ENCODE measurements at places on chromosomes 1 and 21.

- DNase-seq: peak; percentile 24
Measured at GRCh38 chr1:226870401-226871279, at the start of gene PSEN2. Gene PSEN2, plus strand, starts transcription at chr1:226870616. Its CDS starts 11,292 bp downstream, at chr1:226881908.

- no peak for DNase-seq
Measured at GRCh38 chr1:40932006-40932405, 47.5 kb upstream of the CTPS1 start.

- no peak for DNase-seq
Measured at GRCh38 chr1:78096017-78096416, 50.3 kb downstream of the GIPC2 start.

DNA sequence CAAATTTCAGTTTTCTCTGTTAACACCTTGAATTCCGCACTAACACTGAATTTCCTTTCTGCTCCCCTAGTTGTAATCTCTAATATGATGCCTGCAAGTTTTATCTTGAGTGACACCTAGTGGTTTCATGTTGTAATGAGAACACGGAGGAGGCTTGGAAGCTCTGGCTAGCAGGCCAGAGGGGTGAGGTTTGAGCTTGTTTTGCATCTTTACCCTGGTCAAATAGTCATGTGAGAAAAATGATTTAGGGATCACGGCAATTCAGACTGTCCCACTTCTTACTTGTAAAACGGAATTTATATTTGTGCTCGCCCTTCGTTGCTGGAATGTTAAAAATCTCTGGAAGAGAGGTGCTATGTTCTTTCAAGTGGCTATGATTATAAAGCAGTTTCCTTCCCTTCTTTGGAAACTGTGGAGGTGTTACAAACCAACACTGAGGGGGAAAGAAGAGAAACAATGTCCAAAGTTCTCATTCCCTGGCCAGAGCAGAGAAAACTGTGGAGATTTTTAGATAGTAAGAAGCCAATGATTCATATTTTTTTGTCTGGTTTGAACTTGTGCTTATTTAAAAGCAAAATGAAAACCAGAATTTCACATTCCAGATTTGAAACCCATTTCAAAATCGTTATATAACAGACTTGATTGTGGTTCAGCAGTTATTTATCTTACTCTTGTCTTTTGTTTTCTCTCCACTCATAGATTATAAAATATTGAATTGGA is 5.3 kb upstream of the MROH9 start:
- DNase-seq: no peak

DNA sequence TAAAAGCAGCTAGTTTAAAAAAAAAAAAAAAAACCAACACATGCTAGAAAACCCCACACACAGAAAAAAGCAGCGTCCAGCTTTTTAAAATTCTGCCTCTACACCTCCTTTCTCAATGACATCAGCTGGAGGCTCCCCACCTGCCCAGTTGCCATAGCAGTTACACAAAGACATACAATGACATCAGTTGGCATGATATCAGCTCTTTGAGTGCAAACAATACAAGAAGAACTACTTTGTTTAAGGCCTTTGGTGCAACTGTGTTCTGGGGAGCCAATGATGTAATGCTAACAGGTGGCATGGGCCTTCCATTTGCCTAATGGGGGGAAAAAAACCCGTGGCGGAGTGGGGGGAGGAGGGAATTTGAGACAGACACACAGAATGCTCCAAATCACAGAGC is 32.9 kb downstream of the DUSP10 start:
- DNase-seq: peak; percentile 66

DNA sequence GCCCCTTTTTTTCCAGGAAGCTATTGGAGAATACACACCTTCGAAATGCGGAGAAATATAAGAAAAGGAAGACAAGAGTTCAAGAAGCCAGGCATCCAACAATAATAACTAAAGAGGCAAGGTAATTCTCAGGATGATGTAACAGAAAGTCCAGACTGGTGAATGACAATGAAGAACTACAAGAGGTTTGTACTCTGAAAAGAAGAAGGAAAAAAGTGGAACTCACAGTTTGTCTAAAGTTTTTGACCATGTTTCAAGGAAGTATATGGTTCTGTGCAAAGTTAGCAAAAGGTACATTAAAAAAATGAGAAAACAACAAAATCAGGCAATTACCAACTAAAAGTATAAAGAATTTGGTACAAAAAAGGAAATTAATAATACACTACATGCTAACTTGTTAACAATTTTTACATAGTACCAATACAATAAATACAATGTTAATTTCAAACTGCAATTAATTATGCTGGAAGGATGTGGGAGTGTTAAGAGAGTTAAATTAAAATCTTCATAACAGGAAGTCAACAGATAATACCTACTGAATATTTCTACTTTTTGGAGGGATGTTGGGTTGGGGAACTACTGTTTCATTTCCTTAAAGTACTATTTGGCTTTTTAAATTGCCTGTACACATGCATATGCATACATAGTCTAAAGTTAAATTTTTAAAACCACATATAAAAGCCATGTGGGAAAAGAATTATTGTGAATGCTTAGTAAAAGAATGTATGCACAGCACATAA is 12.9 kb upstream of the CD55 start:
- no peak for DNase-seq

- DNase-seq: no peak
Measured at GRCh38 chr1:163544441-163544840, 222.7 kb downstream of the NUF2 start.

DNA sequence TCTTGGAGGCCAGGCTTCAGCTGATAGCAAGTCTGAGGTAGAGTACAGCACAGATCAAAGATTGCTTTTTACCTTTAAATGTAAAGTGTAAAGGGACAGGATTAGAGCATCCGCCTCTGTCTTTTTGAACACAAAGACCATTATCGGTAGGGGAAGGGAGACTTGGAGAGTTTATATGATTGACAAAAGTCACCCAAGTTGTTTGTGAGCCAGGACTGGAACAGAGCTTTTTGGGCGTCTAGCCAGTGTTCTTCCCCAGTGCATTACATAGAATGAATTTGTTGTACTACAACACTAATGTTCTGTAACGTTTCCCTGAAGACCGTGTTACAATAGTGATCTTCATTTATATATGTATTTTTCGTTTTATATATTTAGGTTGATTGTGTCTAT is 9.3 kb upstream of the PIGC start:
- DNase-seq: no peak

- no peak for DNase-seq
Measured at GRCh38 chr1:209748620-209749019, 7.2 kb upstream of the TRAF3IP3 start.

GRCh38 chr1:222326710-222327036 is 221.2 kb downstream of the HHIPL2 start:
- no peak for DNase-seq

GRCh38 chr1:73907051-73907450 is 290.9 kb downstream of the LRRIQ3 start:
- DNase-seq: no peak

GRCh38 chr1:175443332-175443731 is 250.8 kb upstream of the KIAA0040 start:
- no peak for DNase-seq

DNA sequence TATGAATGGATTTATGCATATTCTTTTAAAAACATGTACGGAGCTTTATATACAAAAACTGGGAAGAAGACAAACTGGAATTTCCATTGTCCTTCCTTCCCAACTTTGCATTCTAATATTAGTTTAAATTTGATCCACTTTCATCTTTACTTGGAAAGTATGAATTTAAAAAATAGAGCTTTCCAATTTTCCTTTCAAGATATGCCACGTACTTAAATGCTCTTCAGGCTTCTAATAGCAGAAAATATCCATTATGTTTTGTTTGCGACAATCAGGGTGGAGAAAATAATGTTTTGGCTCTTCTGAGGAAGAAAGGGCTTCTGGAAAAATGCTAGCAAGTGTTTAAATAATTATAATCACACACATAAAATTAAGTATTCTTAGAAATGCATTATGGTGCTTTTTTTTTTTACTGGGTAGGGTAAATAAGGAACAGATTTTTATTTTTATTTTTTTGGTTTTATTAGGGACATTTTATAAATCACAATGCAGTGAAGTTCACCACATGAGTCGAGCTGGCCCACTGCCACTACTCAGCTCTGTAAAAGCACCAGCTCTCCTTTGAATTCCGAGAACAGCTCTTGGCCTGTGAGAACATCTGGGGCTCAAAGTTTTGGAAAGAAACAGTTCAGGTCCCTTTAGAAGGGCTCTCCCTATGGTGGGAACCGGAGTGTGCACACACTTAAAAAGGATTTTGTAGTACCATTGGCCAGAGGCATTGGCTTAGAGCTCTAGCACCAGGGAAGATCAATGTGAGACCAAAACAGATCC is 287.4 kb upstream of the LYPLAL1 start:
- DNase-seq: no peak

DNA sequence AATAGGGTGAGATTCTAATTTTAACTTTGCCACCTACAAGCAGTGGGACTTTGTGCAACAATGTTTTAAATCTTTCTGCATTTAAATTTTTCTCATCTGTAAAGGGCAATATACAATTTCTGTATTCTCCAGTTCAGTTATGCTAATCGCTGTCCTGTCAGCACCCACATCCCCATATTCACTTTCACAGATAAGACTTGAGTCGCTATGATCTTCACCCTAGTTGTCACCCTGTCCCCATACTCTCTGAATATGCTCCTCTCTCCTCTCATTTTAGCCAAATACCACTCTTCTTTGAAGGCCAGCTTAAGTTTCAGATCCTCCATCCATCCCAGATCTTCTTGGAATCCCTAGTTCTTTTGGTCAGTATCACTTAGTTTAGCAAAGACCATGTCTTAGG is 8.8 kb downstream of the DDR2 start:
- no peak for DNase-seq

DNA sequence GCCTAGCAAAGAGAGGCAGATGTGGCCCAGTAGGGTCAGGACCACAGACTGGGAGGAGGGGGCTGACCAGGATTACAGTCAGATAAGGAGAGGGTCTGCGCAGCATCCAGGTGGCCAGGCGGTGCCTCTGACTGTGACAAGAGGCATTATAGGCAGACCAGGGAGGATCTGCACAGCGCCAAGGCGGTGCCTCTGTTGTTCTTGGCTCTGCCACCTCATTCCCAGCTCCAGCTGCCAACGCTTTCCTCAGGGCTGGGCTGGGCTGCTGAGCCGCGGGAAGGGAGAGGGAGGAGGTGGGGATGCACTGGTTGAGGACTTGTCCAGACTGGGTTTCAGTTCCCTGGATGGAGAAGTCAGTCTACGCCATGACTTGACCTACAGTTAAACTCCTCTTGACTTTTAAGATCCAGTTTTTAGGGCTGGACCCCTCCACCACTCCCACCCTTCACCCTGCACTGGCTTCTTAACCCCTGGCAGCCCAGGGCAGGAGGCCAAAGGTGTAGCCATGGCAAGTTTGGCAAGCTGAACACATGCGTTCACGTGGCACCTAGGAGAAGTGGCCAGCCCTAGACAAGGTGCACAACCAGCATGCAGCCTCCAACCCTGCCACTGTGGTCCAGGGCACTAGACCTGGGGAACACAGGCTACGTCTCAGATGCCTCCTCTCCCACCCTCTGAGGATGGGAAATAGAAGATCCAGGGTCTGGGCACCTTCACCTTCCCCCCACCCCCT is 4.5 kb upstream of the CRABP2 start:
- DNase-seq: no peak

- DNase-seq: no peak
Measured at GRCh38 chr1:154492115-154492514, 9.9 kb upstream of the TDRD10 start.

DNA sequence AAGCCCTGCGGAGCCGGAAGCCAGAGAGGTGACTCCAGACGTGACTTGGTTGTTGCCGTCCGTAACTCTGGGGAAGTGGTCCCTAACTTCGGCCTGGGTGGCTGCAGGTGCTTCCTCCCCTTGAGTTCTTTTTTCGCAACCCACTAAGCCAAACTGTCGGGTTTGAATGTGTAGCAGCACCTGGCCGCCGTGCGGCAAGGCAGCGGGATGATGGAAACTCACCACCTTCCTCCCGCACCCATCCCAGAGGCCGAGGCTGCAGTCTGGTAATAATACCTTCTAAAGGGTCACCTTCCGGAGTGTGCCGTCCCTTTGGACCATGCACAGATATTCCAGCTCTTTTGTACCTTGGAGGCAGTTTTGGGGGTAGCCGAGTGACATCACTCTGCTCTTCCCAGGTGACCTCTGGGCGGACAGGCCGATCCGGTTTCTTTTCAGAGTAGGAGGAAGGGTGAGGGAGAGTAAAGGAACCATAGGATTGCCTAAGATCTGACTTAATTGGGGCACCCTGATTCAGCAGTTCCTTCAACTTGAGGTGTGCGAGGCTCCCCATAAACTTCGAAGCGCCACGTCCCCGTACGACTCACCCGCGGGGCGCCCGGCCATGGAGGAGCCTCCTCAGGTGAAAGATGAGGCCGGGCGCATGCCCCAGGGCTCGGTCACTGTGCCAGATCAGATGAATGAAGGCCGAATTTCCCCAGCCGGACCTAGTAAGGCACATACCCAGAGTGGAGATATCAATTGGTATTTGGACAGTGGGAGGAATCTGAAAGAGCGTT is 1.0 kb downstream of the KCNK1 start:
- DNase-seq: no peak

DNA sequence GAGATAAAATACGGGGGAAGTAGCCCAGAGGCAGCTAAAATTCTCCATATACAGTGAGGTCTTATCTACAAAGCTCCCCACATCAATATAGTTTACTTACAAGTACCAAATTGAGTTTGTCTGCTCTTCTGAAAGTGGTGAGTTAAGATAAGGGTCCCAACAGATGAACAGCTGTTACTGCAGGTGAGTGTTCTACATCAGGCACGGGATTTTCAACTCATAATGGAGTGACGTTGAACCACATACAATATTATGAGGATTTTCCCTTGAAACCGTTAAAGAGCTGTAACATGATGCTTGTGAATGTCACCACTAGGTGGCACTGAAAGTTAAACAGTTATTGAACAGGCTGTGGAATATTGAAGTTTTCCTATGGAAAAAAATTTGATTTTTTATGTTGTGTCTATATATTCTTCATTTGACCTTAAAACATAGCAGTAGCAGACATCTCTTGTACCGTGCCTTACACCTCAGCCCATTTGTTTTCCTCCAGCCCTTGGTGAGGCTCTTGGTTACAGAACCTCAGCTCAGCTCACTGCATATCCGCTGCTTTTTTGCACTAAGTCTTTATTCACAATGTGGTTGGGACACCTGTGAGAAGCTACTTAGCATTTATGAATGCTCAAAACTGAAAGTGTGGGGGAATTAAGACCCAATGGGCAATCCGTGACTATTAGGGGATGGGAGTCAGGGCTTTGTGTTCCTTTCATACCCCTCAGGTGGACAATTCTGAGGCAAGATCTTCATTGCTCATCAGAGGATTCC is 23.2 kb downstream of the CD1D start:
- DNase-seq: no peak

GRCh38 chr1:117671781-117672501 is 66.1 kb downstream of the TENT5C start:
- no peak for DNase-seq

GRCh38 chr1:103945774-103946173 is 196.1 kb downstream of the AMY1C start:
- DNase-seq: no peak

DNA sequence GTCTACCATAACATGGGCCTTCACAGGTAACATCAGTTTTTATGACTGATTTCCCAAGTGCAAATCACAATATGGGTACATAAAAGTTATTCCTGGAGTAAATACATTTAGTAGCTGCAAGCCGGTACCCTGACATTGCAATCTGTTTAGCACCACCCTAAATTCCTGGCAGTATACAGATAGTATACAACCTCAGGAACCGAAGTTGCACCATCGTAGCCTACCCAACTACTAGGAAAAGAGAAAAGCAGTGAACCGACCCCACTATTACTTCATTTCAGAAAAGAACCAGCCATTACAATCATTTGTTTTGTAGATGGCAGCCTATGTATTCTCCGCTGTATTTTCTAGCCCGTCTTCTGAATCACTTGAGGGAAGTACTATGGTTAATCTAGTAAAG is 1.1 kb downstream of the ADIPOR1 start:
- no peak for DNase-seq
